SJCRH30 (cell line): ENCODE measurements at places on chromosomes 2 and 18. TPM values are rescaled to one million over a fixed set of nuclear protein-coding genes. Genes with fewer than 3 reads are reported as not detected.

GRCh38 chr2:201196803-201197202 lies 13.9 kb downstream of the CASP10 start:
- DNase-seq = no peak

DNA sequence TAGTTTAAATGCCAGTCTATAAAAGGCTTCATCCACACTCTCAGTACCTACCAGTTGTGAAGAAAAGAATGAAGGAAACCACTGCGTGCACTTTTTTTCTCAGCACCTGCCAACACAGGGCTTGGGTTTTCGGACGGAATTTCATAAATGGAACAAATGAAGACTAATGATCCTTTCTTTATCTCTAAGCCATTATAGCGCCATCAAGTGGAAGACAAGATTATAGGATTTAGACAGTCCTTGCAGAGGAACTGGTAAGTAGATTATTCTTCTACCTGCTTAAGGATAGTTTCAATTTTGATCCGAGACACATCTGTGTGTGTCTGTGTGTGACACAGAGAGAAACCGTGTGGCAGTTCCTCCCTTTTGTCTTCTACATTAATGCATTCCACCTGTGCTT lies 245.6 kb downstream of the NRXN1 start:
- DNase-seq = no peak

GRCh38 chr2:150450765-150451164 lies 36.7 kb downstream of the RND3 start:
- DNase-seq = no peak

HDAC4 gene
- total RNA-seq = 8.9 and 11.3 TPM in 2 replicates

RTP5 gene
- not detected in 2 replicates for total RNA-seq
